Tibial nerve (tissue), 4 donors: ENCODE measurements at places on chromosomes 7 and 10. TPM values are rescaled to one million over a fixed set of nuclear protein-coding genes. Genes with fewer than 3 reads are reported as not detected.

LIPA gene
- total RNA-seq: 41.6 TPM

BRAF gene
- total RNA-seq: 56.5 TPM

INTS1 gene
- total RNA-seq: 81.6 TPM

DNA sequence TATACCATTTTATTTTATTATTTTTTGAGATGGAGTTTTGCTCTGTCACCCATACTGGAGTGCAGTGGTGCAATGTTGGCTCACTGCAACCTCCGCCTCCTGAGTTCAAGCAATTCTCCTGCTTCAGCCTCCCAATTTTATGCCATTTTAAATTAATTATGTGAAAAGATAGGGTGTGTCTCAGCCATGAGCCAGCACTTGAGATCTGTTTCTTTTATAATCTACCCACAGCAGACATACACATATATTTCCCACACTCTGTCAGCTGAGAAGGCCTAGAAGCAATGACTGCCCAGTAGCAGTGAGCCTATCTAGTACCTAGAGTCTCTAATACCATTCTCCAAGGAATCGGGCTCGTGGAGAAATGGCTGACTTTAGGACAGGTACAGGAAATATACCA, 70.5 kb downstream of the ADAM12 start:
- no peak for DNase-seq
- no peaks in the 10 kb centered on the region for H3K4me1 ChIP-seq
- no peaks in the 10 kb centered on the region for H3K36me3 ChIP-seq

DNA sequence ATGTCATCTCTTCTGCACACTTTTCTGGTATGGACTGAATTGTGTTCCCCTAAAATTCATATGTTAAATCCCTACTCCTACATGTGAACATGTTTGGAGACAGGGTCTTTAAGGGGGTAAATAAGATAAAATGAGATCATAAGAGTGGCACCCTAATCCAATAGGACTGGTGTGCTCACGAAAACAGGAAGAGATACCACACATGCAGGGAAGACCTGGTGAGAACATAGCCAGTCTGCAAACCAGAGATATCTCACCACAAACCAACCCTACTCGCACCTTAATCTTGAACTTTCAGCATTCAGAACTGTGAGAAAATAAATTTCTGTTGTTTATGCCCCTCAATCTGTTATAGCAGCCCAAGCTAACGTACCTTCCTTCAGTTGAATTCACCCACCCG, 51.8 kb downstream of the VWDE start:
- no peak for DNase-seq
- no peak overlapping the region for H3K27ac ChIP-seq
- H3K36me3 ChIP-seq: no peaks in the 10 kb centered on the region
